Activated CD4-positive, alpha-beta T cell treated with anti-CD3 and anti-CD28 coated beads, Interleukin-2, amount 50 U/mL, for 24 hours (primary cell): ENCODE measurements at places on chromosomes 7 and 10.
A peak's percentile ranks its signal among the peaks of the same experiment; 100 is the strongest.

DNA sequence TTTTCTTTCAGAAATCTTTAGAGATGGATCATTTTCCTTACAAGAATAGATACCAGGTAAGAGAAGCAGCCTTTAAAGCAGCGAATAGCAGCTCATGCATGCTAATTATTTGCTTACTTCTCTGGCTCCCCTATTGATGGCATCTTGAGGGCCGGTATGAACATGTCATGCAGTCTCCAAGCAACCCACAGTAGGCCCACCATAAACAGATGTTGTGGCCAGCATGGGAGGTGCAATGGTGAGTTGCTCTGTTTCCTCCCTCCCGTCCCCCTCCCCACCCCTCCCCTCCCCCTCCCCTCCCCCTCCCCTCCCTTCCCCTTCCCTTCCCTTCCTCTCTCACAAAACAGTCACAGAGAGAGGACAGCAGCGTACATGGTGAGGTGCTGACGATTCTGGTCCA lies 9.7 kb upstream of the ZNF273 start:
- no peak for DNase-seq

GRCh38 chr7:11194492-11194891 lies 220.8 kb downstream of the PHF14 start:
- DNase-seq = no peak

DNA sequence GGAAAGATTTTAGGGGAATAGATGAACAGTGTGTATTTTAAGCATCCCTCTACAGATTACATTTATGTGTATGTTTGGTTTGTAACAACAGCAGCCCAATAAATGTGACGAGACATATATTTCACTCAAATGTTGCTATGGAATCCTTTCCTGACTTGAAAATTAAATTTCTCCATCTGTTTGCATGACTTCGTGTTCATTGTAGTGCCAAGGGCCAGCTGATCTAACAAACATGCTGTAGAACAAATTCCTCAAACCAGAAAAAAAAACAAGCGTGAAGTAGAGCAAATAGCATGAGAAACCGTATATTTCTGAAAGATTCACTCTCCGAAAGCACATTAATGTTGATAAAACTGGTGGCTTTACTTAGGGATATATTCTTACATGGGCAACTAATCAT lies 87.8 kb downstream of the NRCAM start:
- no peak for DNase-seq

DNA sequence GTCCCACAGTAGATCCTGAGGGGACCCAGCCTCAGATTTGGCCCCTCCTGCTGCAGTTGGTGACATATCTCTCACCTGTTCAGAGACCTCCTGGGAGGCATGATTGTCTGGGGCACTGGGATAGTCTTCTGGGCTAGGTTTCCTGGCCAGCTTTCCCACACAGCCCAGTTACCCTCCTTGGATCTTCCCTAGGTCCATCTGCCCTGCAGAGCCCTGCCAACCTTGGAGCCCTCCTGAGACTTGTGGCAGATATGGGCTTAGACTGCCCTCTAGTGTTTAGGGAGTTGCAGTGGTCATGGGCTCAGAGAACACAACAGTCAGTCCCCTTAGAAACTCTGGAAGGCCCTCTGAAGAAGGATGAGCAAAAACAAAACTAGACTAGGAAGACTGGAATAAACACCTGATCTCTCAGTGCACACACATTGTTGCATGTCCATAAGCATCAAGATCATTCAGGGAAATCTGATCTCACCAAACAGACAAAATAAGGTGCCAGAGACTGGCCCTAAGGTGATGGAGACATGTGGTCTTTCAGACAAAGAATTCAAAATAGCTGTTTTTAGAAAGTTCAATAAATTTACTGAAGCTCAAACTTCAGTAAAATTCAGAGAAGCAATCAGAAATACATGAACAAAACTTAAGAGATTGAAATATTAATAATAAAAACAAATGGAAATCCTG lies 324.6 kb downstream of the ATRNL1 start:
- DNase-seq = no peak

DNA sequence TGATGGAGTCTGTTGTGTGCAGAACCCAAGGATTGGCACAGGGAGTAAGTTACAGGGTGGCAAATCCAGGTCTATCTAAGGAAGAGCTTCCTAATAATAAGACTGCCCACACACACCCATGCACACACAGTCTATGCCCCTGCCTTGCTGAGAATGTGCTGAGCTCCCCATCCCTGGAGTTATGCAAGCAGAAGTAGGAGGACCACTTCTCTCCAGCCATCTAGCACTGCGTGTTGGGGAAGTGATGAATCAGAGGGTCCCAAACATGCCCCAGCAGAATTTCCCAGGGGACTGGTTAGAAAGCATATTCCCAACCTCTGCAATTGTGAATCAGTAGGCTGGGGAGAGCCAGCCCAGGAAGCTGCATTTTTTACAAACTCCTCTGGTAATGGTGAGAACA lies 117.2 kb downstream of the CDH23 start:
- DNase-seq = no peak

- no peak for DNase-seq
Measured at GRCh38 chr10:110993024-110993693, 73.8 kb downstream of the SHOC2 start.

- DNase-seq = no peak
Measured at GRCh38 chr10:14010101-14010558, 320.6 kb downstream of the FRMD4A start.

- peak; percentile 40 for DNase-seq
Measured at GRCh38 chr10:132434405-132435005, 37.5 kb downstream of the PWWP2B start.

DNA sequence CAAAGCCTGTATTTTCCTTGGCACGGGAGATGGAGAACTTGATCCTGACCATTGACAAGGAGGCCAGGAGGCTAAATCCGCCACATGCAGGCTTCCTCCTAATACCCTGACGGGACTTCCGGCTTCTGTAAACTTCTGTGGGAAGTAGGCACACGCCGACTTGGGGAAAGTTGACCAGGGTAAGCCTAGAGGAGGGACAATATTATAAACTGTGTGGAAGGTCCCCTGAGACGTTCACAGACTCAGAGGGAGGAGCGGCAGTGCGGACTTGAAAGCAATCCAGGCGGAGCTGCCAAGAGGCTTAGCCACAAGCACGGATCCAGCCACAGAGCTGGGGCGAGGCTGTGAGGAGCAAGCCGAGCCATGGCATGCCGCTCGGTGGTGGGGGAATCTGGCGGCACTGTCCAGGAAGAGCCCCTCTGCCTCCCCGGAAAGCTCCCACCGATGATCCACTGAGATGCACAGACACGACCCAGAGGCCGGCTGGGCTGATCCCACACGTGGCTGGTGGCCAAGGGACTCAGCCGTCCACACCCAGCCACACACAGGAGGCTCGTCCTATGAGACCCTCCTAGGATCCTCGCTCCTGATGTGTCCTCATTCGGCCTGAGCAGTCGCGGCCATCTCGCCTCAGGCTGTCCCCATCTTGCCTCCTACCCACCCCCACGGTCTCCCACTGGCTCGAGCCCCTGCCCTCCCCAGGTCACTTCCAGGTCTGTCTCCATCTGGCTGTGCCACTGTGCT lies 40.0 kb upstream of the INSIG1 start:
- DNase-seq = no peak

- no peak for DNase-seq
Measured at GRCh38 chr7:31986878-31987518, 83.2 kb downstream of the PDE1C start.

DNA sequence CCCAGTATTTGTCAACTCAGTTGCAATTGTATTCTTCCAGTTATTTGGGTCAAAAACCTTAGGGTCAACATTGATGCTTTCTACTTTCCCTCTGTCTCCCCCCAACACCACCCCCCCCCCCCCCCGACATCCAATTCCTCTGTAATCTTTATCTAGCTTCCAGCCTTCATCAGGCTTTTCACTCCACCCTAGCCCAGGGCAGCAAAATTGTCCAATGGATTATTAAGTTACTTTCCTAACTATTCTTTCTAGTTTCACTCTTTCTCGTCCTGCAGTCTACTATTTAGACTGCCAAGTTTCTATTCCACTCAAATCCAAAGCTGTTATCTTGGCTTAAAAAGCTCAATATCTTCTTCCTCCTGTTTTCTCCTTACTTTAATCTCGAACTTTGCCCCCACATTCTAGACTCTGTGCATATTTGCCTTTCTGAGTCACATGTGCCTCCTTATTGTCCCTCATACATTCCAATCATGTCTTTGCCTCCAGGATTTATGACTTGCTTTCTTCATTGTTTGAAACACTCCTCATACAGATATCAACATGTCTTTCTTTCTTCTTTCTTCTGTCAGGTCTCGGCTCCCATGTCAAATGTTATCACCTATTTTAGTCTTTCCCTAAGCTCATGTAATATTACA lies 196.6 kb upstream of the TMEM196 start:
- DNase-seq = no peak

DNA sequence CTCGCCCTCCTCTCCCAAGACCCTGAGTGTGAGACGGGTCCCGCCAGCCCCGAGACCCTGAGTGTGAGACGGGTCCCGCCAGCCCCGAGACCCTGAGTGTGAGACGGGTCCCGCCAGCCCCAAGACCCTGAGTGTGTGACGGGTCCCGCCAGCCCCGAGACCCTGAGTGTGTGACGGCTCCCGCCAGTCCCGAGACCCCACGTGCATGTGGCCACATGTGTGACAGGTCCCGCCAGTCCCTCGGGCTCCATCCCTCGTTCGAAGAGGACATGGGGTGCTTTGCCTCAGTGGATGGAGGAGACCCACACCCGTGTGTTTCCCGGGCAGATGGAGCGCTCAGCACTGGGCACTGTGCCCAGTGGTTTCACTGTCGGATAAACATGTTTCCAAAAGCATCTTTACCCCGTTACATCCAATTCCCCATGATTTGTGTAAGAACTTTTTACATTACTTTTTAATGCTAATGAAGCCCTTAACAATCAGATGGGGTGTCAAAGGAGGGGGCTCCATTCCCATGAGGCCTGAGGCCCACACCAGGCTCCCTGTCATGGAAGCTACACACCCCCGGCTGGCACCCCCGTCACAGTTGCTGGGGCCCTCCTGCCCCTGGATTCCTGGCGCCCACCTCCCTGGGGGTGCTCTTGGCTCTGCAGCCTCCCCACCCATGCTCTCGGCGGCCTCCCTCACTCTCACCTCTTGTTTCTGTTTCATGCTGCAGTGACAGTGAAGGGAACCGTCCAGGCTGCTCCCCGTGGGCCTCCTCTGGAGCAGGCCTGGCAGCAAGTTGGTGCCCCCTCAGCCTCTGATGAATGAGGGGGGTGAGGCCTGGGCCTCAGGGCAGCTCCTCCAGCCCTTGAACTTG lies 48.5 kb upstream of the CFAP46 start:
- DNase-seq = no peak

- no peak for DNase-seq
Measured at GRCh38 chr7:134367956-134368749, 51.4 kb upstream of the SLC35B4 start.

DNA sequence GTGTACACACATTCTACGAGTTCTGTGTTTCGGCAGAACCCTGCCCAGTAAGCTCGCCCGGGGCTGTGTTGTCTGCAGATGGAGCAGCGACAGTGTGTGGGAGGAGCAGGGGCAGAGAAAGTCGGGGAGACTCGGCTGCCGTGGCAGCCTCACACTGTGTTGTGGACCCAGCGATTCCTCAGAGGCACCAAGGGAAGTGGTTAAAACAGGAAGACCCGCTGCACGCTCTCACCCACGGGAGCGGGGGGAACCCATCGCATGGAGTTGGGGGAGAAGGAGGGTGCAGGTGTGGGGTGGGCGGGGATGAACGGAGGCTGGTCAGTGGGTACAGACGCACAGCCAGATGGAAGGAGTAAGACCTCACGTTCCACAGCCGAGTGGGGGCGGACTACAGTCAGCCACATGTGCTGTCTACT lies 250.2 kb downstream of the ELFN1 start:
- DNase-seq = no peak

DNA sequence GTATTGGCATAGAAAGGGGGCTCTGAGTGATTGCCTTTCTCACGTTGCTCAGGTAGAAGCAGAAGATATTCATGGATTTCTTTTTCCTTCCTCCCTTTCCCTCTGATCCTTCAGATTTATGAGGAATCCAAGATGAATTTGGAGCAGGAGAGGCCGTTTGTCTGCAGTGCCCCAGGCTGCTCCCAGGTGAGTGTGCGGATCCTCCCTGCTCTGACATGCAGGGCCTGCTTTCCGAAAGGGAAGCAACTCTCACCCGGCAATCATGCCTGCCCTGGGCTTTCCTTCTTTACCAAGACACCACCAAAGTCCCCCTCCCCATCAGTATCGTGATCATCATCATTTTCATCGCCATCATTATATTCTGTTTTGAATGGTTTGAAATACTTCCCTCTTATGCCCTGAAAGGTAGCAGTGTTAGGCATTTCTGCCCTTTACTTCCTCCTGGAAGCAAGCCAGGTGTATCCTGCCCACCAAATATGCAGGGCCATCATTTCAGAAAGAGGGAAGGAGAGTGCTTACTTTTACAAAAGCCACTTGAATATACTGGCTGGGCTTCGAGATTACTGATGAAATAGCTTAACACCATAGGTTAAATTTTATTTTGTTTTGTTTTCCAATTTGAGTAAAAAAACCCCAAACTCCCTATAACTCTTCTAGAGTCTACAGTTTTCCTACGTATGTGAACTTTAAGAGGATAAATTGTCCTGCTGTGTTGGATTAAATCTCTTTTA lies 75.9 kb downstream of the CREB5 start:
- DNase-seq = no peak

- peak; percentile 43 for DNase-seq
Measured at GRCh38 chr7:5704534-5704922, 76.9 kb downstream of the RNF216 start.

DNA sequence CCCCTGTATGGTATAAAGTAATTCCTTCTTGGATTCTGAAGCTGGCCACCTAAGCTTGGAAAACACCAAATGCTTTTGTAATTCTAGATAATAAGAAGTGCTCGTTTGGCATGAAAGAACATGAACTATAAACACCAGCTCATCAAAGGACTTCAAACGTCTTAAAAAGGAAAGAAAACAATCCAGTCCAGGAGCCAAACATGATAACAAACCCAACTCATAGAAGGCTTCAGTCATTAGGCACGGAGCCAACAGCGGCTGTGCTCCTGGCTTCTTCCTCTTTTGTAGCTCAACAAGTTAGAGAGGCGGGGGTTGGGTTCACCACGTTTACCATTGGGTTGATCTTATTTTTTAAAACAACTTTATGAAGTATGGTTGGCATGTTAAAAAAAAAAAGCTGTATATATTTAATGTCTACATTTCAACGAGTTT lies 56.4 kb upstream of the ECHDC3 start:
- no peak for DNase-seq

GRCh38 chr10:8577686-8578085 lies 523.2 kb downstream of the GATA3 start:
- no peak for DNase-seq

DNA sequence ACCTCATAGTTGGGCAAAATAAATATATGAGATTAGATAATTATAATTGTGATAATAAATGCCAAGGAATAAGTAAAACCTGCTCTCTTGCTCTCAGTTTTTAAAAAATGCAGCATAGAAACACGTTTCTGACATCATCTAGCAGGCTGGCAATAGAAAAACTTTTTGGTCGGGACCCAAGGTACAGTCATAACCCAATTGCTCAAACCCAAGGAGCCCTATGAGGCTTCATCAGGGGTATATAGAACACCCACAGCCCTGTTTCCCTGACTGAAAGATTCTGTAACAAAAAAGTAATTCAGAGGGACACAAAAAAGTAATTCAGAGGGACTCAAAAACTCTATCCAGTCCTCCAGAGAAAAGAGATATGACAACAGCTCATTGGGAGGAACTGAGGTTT lies 3.8 kb downstream of the PDE1C start:
- no peak for DNase-seq

GRCh38 chr7:45401851-45402250 lies 172.3 kb upstream of the ADCY1 start:
- DNase-seq = no peak

- no peak for DNase-seq
Measured at GRCh38 chr10:72277996-72278667, 4.4 kb downstream of the DDIT4 start.

- no peak for DNase-seq
Measured at GRCh38 chr10:28983799-28984198, 305.1 kb upstream of the LYZL1 start.

GRCh38 chr7:66886152-66886551 lies 34.9 kb upstream of the TMEM248 start:
- DNase-seq = no peak
